Chondrocyte (in vitro differentiated cells): ENCODE measurements at places on chromosomes 12 and 14. TPM values are rescaled to one million over a fixed set of nuclear protein-coding genes. Genes with fewer than 3 reads are reported as not detected.

The MANSC4 gene
- total RNA-seq, result not detected in 3 replicates

The ZNF605 gene
- 17.1 to 26.3 TPM (median 18.1 TPM) in 3 replicates for total RNA-seq

The GDF3 gene
- not detected in 3 replicates for total RNA-seq

The NRL gene
- 1.2 to 1.6 TPM (median 1.3 TPM) in 3 replicates for total RNA-seq

GRCh38 chr14:36505181-36505815 is 14.7 kb downstream of the NKX2-1 start:
- no peak for DNase-seq

The CACNA2D4 gene
- total RNA-seq, result 0.30 to 0.92 TPM in 2 of 3 replicates, not detected in the other

DNA sequence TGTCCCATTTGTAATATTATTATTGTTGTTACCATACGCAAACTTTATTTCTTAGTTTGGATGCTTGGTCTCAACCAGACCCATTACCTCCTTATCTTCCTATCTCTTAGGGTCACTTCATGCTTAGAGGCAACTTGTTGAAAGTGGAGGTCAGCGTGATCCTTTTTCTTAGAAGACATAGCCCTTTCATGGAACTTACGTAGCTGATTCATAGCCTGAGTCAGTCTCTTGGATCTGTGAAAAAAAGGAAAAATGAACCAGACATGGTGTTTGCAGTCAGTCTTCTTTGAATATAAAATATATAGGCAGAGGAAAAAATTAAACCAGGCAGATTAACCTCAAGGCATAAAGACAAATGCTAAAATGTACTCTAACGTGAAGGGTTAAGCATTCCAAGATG is 613.7 kb downstream of the DIO2 start:
- no peak for DNase-seq

The KRT1 gene
- not detected in 3 replicates for total RNA-seq

DNA sequence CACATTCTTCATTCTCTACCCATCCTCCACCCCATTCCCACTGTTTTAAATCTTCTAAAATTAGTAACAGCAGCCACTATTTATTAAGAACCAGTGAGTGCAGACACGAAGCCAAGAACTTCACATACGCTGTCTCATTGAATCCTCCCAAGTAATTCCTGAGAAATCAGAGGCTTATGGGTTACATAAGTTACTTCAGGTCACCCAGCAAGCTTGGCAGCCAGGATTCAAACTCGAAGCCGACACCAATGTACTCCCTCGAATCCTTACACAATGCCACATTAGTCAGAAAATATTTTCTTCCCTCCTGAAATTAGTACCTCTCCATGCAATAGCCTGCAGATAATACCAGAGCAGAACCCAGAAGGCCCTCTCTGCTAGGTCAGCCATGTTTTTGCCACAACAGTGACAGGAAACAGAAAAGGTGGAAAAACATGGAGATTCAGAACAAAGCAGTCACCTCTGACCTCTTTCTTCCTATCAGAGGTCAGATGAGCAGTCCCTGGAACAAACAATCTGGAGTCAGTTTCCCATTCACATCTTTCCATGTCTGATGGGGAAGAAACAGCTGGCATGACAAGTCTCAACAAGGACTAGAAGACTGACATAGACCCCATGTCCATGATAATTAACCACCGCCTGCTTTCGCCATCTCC is 16.4 kb downstream of the NID2 start:
- DNase-seq, result no peak

The PNP gene
- total RNA-seq, result 25.0 to 34.8 TPM (median 26.7 TPM) in 3 replicates

The MSI1 gene
- total RNA-seq, result 2.5 to 2.8 TPM (median 2.6 TPM) in 3 replicates

- no peak for DNase-seq
Observed at GRCh38 chr12:97936165-97936564, 473.6 kb downstream of the RMST start.

- DNase-seq, result no peak
Observed at GRCh38 chr12:96020314-96021003, 14.9 kb downstream of the LTA4H start.

DNA sequence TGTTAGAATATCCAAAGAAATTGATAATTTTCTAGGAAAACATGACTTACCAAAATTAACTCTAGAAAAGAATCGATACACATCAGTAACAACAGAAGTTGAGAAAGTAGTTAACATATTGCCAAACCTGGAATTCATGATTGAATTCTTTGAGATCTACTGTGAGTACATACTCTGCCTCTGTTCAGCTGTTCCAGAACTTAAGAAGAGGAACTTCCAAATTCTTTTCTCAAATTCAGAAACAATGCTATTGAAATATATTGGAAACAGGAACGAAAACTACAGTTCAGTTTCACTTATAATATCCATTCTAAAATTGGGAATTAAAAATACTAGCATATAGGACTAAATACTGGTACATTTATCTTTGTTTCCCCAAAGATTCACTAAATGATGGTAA is 57.9 kb downstream of the MARK3 start:
- DNase-seq, result no peak

The ALG10B gene
- total RNA-seq, result 5.6 to 14.8 TPM (median 6.2 TPM) in 3 replicates

DNA sequence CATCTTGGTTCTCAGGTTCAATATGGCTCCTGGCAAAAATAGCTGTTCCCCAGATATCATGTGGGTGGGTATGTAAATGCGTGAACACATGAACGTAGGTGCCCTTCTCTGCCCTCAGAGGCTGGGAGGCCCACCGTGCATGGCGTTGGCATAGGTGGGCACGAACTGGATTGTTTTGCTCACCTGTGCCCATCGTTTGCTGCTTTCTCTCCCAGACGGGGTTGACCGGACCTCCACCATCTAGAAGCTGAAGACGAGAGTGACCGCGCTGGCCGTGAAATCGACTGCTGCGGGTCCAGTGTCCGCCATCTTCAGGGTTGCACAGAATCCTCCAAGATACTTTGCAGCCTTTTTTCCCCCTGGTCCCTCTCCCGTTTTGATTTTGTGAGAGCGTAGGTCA is 113.9 kb downstream of the GCH1 start:
- no peak for DNase-seq

DNA sequence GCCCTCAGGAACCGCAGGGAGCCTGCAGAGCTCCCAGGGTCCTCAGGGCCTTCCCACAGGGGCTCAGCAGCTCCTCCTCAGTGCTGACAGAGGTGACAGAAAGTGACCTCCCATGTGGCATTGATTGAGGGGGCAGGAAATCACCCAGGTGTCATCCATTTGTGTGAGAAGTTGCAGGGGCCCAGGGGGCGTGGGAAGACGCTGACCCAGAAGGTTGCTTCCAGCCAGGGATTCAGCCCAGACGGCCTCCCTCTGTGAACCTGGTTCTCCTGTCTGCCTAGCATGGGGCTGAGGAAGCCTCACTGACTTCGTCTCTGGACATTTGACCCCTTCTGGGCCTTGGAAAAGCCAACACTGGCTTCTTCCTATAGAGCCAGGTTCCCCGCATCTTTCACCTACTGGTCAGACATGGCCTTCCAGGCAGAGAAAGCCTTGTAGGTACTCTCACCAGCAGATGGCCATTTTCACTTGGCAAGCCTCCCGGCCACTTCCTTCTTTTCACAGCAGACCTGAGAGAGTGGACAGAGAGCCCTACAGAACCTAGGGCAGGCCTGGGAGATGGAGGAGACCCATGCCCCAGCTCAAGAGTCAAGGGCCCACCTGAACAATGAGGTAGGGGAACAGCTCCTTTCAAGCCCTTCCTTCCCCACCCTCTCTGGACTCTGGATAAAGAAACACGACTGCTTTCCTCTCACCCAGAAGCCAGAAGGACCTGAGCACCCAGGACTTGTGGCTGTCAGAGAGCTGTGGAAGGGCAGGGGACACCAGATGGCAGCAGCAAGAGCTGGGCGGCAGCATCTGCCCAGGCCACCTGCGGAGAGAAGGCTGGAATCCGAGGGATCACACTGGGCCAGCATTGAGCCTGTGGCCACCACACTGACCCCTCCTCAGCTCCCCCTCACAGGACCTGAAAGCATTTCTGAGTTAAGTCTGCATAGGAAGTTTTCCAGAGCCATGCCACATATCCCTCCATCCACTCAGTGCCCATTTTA is 377.8 kb downstream of the DPF3 start:
- no peak for DNase-seq

DNA sequence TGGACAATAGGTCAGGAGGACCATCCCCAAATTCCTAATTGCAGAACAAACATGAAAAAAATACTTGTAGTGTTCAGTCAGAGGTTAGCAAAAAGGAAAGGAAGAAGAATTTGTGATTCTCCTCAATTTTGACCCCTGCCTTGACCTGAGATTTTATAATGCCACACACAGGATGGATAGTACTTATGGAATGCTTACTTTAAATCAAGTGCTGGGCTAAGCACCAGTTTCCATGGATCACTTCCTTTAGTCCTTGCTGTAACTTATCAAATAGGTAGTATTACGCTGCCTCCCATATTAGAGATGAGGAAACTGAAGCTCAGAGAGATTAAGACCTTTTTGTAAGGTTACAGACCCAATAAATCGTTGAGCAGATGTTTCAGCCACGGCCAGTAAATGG is 81.2 kb upstream of the OVCH1 start:
- no peak for DNase-seq

GRCh38 chr12:3523058-3523457 is 32.1 kb downstream of the PRMT8 start:
- DNase-seq, result no peak

DNA sequence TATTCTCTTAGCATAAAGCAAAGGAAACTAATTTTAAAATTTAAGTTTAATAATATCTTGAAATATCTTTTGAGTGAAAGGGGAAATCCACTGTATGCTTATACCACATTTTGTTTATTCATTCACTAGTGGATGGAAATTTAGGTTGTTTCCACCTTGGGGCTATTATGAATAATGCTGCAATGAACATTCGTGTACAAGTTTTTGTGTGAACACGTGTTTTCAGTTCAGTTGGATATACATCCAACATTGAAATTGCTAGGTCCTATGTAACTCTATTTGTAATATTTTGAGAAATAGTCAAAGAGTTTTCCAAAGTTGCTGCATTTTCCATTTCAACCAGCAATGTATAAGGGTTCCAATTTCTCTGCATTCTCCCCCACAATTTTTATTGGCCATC is 83.7 kb upstream of the ETV6 start:
- no peak for DNase-seq

The ENDOU gene
- total RNA-seq, result not detected in 3 replicates

- DNase-seq, result no peak
Observed at GRCh38 chr12:21764065-21764464, 10.4 kb downstream of the KCNJ8 start.

DNA sequence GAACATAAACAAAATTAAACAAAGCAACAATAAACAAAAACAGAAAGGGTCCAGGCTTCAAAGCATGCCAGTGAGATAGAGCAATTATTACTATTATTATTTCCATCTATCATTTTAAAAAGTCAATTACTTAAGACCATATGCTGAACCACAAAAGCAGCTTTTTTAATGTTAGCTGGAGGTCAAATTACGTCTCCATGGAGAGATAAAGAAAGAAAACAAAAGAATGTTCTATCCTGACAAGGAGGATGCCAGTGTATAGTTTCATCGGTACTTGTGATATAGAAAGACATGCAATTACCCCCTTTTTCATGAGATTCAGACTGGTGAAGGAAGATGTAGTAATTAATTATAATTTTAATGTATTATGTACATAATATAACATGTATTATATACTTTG is 81.6 kb upstream of the DCN start:
- DNase-seq, result no peak

GRCh38 chr12:31368666-31369361 is 42.9 kb upstream of the SINHCAF start:
- no peak for DNase-seq

DNA sequence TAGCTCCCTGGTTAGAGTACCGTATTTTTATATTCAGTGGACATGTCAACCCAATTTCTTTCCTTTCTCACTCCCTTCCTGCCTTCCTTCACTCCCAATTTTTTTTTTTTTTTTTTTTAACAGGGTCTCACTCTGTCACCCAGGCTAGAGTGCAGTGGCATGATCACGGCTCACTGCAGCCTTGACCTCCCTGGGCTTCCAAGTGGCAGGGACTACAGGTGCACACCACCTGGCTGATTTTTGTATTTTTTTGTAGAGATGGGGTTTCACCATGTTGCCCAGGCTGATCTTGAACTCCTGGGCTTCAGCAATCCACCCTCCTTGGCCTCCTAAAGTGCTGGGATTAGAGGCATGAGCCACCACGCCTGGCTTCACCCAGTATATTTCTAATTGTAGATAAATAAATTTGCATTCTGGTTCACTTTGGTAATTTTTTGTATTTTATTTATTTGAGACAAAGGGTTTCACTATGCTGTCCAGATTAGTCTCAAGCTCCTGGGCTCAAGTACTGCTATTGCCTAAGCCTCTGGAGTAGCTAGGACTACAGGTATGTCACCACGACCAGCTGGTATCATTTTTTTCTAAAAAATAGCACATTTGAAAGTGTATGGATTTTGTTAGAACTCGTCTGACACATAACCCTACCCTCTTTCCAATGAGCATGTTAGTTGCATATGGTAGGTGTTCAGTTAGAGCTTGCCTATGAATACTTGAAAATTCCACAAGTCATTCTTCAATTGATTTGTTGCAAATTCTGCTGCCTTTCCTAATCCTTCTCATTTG is 15.7 kb downstream of the SLC38A2 start:
- DNase-seq, result no peak
